Neural crest cell (in vitro differentiated cells): ENCODE measurements at places on chromosomes 4 and X. TPM values are rescaled to one million over a fixed set of nuclear protein-coding genes. Genes with fewer than 3 reads are reported as not detected.

The SLC38A5 gene
- total RNA-seq = 6.5 and 8.8 TPM in 2 replicates

The SH3D19 gene
- 25.1 and 28.6 TPM in 2 replicates for total RNA-seq

The TEX13D gene
- 1.9 and 2.1 TPM in 2 replicates for total RNA-seq

The LGI2 gene
- 4.3 and 4.6 TPM in 2 replicates for total RNA-seq

The PSAPL1 gene
- not detected in 2 replicates for total RNA-seq

The USP9X gene
- total RNA-seq = 60.0 and 62.2 TPM in 2 replicates

DNA sequence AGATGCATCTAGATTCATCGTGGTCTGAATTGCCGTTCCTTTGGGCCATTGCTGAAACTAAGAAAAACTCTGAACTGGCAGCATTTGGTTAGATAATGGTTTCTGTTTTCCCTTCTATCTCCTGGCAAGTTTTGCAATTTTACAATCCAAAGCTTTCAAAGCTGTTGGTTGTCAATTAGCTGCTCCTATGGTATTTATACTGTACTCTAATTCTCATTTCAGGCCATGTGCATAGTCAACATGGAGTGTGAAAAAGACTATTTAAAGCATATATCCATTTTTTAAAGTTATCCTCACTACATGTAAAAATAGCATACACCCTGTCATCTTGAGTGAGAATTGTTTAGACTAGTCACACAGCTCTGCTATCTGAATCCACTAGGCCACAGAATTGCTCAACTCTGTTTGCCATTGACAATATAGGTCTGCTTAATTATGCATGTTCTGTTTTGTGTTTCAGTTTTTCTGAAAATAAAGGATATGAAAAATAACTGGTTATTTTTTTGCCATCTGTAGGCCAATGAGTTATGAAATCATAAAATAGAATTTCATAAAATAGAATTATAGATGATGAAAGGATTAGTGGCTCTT, 27.7 kb upstream of the TEC start:
- no peak for DNase-seq

- DNase-seq = no peak
Observed at GRCh38 chr4:143313521-143313920, 23.2 kb upstream of the GAB1 start.

DNA sequence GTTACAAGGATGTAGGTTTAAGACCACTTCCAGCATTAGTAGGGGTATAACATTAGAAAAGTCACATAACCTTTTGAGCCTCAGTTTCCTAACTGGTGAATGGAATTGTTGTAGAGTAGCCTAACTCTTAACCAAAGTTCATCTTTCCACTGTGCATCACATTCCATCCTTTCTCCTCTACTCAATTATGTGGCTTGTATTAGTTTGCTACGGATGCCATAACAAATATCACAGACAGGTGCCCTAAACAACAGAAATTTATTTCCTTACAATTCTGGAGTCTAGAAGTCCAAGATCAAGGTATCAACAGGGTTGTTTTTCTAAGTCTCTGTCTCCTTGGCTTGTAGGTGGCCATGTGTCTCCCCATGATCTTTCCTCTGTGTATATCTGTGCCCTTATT, 231.9 kb downstream of the RASL11B start:
- no peak for DNase-seq

GRCh38 chr4:42713391-42713790, 56.5 kb upstream of the ATP8A1 start:
- no peak for DNase-seq

- DNase-seq = no peak
Observed at GRCh38 chr4:123209436-123209835, 187.2 kb upstream of the SPRY1 start.

DNA sequence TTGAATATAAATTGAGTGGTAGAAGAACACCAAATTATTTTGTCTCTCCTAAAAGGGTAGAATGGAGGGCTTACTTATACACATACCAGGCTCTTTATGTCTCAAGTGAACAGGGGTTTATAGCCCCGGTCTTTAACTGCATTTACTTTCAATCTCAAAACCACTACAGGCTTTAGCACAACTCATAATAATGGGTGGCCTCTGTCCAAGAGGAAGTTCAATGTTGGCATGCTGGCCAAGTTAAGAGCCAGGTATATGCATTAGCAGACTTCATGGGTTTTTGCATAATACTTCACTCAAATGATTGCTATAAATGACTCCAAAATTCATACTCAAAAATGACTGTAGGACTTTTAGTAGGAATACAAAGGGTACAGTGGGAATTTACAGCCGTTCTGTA, 118.5 kb upstream of the OTUD4 start:
- no peak for DNase-seq

DNA sequence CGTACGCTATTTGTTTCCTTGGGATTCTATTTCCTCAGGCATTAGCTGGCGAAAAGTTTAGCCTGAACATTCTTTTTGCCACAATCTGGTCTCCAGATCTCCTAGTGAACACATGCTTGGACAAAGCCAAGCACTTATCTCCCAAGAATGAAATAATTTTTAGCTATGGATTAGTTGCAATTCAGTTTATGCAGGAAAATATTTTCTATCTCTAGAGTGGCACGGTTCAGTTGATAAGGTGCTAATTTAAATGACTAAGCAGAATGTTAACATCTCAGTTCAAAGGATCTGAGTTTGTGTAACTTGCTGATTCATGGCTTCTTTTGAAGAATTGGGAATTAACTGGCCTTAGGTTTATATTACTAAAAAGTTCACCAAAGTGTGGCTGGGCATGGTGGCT, 58.1 kb upstream of the JADE1 start:
- DNase-seq = no peak

- no peak for DNase-seq
Observed at GRCh38 chrX:69605521-69605920, 10.4 kb upstream of the EDA start.

DNA sequence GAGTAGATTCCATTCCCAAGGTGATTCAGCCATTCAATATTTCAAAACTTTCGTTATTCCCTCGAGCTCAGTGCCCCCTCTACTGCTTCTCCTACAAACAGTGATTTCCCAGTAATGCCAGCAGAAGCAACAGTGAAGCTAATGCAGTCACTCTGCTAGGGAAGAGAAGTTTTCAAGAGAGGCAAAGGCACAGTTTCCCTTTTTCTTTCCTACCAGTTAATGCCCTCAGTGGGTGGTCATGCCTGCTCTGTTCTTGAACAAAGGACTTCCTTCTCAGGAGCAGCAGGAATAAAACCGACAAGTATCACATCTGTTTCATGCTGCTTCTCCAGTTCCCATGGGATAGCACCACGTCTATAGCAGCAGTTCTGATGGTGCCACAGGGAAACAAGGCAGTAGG, 317.2 kb downstream of the TENM3 start:
- DNase-seq = peak; percentile 20

DNA sequence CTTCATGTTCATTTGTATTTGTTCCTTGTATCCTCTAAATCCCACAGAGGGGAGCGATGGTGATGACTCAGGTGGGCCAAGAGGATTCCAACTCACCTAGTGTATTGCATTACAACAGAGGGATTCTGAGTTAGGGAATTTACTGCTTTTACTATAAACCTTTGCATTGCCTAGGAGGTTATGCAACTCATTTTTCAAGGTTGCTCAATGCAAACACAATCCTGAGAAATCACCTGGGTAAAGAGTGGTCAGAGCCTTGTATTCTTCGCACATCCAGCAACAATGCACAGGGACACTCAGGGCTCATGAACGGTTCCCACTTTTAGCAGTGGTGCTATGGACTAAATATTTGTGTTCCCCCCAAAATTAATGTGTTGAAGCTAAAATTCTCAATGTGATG, 28.6 kb upstream of the LSM6 start:
- DNase-seq = no peak

- no peak for DNase-seq
Observed at GRCh38 chr4:93414041-93414550, 414.5 kb upstream of the ATOH1 start.

DNA sequence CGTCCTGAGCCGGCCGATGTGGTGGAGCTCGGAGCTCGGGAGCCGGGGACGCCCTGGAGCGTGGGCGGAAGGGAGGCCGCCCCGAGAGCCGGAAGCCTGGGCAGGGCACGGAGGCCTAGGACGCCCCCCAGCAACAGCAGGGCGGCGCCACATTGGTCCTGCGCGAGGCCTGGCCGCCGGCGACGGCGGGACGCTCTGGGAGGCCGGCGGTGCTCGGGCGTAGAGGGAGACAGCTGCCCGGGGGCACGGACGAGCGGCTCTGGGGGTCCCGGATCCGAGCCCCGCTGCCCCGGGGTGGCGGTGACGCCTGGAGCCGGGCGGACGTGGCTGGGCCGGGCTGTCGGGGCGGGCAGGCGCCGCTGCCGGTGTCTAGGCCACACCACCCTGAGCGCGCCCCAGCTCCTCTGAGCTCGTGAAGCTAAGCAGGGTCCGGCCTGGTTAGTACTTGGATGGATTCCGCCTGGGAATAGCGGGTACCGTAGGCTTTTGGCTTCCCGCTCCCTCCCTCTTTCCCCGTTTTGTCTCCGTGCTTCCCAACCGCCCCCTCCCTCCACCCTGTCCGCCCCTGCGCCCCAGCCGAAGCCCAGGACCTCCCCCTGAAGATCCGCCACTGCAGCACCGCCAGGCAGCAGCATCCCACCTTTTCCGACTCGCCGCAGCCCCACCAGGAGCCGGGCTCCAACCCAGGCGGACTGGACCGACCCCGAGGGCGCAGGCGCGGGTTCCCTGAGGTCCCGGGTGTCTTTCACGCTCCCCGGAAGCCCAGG, 12.1 kb downstream of the FRG2 start:
- no peak for DNase-seq

- no peak for DNase-seq
Observed at GRCh38 chr4:15797320-15797719, 19.2 kb downstream of the CD38 start.
